Lung (tissue), 17 donors: ENCODE measurements at places on chromosomes 1 and 21.

DNA sequence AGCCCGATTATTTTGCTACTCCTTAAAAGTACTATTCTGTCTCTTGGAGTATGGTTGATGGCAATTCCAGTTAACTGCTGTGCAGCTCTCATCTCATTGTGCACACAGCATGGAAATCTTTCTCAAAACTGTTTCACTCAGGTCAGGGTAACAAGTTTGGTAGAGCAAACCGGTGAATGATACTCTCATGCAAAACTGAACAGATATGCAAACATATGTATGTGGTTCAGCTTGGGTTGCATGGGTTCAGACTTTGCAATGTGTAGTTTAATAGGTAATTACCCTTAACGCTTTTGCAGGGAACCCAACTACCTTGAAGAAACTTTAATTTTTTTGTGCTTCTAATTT lies 2.2 kb downstream of the GADD45A start:
- DNase-seq = no peak

DNA sequence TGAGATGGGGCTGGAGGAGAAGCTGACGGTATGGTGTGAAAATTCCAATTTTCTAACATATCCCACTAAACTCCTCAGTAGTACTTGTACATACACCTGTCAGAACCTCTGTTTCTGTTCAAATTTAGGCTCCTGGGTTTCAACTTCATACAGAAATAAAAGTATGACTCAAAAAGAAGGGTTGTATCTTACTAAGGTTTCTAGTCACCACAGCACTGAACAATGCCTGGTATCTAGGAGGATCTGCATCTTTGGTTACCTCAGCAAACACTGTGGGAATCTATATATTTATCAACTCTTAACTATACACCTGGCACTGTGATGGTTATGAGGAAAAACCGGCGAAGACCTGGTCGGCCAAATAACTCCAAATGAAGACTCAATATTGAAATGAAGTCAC lies 13.8 kb downstream of the RBM34 start:
- no peak for DNase-seq

DNA sequence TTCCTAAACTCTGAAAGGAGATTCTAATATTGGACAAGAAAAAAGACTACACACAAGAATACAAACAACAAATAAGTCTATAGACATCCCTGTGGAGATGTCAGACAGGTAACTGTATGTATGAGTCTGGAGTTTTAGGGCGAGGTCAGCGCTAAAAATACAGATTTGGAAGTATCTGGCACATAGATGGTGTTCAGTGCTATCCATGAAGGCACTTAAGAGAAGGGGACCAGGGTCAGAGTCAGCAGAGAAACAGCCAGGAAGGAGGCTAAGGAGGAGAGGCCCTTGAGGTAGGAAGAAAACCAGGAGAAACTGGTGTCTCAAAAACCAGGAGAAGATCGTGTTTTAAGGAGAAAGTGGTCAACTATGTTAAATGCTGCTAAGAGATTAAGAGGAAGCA lies 18.1 kb downstream of the ZMPSTE24 start:
- no peak for DNase-seq

DNA sequence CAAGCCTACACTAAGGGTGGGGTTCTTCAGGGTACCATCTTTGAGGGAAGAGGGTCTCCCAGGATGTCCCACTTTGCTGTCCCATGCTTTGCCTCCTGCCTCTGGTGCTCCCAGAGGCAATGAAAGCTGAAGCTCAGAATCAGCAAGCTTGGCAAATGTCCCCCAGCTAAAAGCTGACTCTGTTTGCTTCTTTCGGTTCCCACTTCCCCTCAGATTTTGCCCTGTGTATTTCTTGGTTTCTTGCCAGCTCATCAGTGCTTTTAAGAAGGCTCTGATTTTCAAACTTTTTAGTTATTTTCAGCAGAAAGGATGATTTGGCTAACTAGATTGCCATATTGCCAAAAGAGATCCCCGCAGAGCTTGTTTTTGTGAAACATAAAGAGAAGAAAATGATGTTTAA lies 33.1 kb upstream of the COG2 start:
- no peak for DNase-seq

DNA sequence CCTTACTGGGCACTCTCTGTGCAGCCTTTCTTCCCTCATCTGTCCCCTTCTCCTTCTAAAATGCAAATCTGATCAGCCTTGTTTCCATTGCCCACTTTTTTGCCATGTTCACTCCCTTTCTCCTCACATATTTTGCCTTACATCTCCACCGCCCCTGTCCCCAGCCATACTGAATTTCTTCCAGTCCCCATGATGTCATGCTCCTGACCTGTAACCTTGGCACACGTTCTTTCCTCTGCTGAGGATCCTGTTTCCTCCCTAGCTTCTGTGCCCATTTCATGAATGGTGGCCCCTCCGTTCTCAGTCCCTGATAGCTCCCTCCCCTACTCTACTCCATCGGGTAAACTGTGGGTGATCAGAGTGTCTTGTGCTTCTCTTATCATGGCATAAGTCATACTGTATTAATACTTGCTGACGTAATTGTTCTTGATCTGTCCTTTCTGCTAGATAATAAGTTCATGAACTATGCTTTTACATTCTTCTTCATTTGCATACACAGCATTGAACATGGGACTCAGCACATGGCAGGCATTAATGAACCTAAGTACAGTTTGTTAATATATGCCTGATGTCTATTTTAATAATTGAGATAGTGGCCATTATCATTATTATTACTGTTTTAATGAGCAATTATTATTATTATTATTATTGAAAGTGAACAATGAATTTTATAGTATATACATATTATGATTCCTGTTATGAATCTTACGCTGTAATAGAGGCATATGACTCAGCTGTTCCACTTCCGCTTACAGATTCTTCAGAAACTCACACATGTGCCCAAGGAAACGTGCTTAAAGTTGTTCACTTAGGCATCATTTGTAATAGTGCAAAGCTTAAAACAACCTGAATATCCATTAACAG lies 28.5 kb downstream of the MAP3K21 start:
- no peak for DNase-seq

GRCh38 chr1:47908258-47908657 lies 88.9 kb downstream of the TRABD2B start:
- no peak for DNase-seq

DNA sequence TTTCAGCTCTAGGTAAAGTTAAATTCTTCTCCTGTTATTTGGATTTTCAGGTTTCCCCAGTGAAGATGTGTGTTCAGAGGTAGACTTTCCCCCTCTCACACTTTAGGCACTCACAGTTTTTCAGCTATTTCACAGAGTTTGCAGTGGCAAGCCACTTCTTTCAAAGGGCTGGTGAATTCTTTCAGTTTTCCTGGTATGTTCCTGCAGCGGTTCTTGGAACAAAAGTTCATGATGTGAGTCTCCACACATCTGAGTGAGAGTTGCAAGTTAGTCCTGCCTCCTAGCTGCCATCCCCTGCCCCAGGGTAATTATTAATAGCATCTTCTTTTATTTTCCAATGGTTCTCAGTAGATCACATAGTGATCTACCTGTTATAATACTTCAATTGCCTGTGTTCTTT lies 27.3 kb upstream of the CD84 start:
- no peak for DNase-seq

- no peak for DNase-seq
Observed at GRCh38 chr1:93995837-93996536, 86.8 kb upstream of the GCLM start.
